ENCODE measurements at places on chromosomes 11 and 22.

DNA sequence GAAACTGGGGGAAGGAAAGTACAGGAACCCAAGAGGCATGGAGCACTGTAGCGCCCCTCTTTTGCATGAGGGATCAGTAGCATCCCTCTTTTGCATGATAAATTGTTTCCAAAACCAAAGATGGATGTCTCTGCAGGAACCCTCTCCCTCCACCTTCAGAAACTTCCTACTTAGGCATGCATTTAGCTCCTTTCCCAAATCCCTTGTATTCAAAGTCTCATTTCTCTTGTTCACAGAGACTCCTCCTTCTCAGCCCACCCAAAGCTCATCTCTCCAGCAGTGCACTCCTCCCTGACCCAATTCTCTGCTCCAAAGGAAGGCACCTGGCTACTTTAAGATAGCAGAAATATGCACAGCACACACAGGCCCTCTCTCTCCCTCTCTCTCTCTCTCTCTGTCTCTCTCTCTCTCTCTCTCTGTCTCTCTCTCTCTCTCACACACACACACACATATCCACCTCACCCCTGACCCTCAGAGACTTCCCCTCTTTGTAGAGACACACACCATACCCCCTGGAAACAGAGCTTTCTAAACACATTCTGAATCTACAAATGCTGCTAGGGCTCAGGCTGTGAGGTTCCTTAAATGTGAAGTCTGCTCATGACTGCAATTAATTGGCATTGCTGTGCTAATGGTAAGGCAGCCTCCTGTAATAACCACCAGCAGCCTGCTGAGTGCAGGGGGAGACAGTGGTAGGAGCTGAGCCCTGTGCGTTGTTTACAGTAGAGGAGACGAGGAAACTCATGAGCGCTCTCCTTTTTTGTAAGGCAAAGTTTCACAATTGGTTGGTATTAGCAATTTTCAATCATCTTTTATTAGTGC, 519.6 kb downstream of the NTM start:
- no peak for DNase-seq

DNA sequence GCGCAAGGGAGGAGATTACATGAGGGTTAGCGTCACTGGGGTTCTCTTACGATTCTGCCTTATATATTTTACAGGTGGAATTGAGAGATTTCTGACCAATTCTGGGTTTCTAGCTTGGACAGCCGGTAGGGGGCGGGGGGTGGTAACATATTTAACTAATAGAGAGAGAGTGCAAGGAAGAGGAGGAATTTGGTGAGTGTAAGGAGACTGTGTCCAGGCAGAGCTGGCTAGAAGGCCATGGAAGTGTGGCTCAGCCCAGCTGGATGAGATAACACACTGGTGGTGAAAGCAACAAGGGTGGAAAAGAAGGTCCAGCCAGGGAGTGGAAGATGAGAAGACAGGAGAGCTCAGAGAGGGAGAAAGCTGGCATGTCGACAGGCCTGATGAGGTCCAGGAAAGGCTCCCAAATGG, 56.5 kb downstream of the ST3GAL4 start:
- DNase-seq: no peak

DNA sequence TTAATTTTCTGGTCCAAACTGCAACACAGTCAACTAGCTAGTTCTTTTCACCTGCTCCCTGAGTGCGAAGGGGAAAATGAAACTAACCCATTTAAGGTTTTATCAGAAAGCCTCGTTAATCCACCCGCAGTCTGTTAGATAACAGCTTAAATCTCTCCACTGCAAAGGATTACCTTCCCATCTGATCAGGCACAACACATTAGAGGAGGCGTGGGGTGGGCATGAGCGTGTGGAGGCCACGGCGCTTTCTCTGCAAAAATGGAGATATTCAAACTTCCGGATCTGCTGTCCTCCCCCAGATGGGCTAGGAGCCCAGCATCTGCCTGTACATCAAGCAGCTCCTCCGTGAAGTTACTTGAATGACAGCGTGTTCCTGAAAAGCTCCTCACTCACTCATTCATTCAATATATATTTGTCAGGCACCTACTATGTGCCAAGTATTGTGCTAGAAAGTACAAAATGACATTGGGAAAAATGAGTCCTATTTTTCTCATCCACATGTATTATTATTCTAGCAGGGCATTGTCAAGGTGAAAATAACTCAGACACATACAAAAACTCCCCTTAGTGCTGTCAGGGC, 13.5 kb upstream of the ANKK1 start:
- no peak for DNase-seq

DNA sequence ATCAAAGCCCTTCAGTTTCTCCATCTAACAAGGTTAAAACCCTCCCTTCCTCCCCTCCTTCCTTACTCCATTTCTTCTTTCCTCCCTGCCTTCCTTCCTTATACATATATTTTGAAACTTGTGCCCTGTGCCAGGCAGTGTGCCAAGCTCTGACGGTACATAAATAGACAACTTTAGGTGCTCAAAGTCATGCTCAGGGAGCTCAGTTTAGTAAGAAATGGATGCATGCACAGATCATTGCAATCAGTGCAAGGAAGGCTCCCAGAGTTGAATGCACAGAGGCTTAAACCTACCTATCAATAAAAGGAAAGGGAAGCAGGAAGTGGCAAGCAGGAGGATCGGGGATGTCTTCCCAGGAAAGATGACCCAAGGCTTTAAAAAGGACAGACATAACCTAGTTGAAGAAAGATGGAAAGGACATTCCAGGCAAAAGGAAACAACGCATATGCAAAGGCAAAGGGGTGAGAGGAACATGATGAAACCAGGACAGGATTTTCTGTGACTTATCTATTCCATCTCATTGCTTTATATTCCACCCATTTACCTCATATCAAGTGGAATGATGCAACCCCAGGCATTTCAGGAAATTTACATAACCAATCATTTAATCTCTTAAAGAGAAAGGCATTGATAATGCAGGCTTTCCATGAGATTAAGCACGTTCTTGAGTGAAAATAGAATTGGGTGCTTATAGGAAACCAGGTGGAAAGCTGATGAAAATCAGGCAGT, 13.2 kb downstream of the FZD4 start:
- DNase-seq: no peak

Measured in MV-4-11 (cell line).